Stimulated activated CD8-positive, alpha-beta memory T cell treated with anti-CD3 and anti-CD28 coated beads, Interleukin-4, amount 100 ng/mL, for 4 hours (primary cell): ENCODE measurements at places on chromosomes 2 and 18.

DNA sequence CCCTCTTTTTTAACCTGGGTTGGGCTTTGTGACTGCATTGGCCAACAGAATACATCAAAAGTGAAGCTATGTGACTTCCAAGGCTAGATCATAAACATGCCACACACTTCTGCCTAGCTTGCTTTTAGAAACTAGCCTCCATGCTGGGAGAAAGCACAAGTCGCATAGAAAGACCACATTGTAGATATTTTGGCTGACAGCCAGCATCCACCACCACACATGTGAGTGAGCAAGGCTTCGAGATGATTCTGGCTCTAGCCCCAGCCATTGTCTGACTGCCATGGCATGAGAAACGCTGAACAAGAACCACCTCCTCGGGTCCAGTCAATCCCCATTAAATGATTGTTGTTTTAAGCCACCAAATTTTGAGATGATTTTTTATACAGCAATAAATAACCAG is 66.8 kb upstream of the STPG4 start:
- DNase-seq, result no peak

- no peak for DNase-seq
These were observed 1396.3 kb upstream of the CELF4 start for GRCh38 chr18:38961880-38962279.

- no peak for DNase-seq
These were observed 466.3 kb downstream of the THSD7B start for GRCh38 chr2:137231628-137232027.

DNA sequence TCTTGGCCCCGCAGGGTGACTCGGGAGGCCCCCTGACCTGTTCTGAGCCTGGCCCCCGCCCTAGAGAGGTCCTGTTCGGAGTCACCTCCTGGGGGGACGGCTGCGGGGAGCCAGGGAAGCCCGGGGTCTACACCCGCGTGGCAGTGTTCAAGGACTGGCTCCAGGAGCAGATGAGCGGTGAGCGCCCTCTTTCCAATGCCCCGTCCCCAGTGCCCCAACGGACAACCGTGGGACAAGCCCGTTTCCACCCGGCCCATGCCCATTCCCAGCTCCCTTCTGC is 2.6 kb upstream of the CHRND start:
- no peak for DNase-seq

DNA sequence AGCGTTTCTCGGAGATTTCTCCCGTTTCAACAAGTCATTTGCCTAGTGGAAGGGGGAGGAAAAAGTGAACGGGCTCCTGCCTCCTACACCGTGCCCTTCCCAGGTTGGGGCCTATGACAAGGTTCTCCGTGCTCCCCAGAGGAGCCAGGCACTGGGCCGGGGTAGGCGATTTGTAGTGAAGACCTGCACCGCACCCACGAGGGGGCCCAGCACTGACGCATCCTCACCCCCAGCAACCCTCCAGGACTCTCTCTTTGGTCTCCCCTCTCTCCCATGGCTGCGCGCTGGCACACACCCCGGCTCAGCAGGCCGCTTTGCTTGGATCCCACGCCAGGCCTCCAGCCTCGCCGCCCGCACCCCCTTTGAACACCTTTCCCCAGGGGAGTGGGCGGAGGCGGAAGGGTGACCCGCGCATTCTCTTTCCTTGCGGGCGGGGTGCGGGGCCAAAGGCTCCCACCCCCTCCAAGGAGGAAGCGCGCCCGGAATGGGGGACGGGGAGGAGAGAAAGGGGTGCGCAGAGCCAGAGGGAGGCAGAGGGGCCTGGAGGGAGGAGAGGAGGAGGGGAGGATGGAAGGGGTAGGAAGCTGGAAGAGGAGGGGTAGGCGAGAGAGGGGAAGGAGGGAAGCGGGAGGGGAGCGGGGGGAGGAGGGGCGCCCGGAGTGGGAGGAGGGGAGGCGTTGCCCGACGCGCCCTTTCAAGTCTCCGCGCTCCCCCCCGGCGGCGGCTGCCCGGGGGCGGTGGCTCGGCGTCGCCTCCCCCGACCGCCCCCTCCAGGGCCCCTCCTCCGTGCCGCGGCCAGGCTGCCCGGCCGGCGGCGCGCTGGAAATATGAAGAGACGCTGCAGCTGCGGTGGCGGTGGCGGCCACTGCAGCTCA is at the start of gene APCDD1:
APCDD1 (plus strand) TSS at position 830 of the 875 bp plus-strand sequence. CDS start 347 bp downstream, outside the sequence.
- DNase-seq, result no peak

DNA sequence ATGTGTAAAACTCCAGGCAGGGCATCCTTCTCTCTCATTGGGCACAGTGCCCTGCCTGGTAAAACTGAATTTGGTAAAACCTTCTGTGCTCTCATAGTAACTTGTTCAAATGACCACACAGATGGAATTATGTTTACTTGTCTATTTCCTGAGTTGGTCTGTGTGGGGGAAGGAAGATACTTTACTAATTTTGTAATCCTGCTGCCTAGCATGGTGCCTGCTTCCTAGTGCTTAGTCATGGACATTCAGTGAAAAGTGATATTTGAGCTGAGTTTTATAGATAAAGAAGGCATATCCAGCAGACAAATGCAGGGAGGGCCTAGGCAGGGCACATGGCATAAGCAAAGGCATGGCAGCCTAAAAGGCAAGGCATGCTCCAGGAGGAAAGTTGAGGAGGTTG is 199.4 kb downstream of the FSHR start:
- no peak for DNase-seq

DNA sequence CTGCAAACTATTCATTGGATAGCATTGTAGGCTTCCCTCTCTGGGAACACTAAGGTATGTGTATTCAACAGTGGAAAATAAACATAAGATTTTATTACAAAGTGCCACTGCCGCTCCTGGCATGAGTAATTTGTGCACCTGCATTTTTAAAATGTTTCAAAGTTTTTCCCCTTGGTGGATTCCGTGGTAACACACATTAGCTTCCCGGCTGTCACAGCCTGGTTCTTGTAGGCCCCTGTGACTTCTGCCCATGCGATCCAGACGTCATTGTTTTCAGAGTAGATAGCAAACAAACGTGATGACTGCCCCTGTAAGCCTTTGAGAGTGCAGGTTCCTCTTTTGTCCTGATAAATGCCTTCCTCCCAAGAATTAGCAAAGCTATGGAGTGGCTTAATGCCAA is 421.0 kb downstream of the ZNF521 start:
- DNase-seq, result no peak

DNA sequence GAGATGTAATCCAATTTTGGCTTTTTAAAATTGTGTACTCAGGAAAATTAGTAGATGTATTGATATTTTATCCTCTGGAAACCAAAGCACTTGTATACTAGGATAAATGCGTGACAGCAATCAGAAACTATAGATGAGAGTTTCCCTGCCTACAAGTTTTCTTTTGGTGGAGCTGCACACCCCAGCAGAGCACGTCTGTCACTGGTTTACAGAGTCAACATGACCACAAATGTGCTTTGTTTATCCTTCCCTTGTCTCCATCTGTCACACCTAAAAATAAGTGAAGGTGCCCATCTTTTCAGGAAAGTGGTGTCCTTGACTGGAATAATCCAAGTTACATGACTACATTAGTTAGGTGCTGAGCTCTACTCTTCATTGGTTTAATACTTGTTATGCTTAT is 210.4 kb upstream of the DSEL start:
- no peak for DNase-seq

GRCh38 chr2:48900321-48901014 is 144.9 kb upstream of the LHCGR start:
- DNase-seq, result no peak

DNA sequence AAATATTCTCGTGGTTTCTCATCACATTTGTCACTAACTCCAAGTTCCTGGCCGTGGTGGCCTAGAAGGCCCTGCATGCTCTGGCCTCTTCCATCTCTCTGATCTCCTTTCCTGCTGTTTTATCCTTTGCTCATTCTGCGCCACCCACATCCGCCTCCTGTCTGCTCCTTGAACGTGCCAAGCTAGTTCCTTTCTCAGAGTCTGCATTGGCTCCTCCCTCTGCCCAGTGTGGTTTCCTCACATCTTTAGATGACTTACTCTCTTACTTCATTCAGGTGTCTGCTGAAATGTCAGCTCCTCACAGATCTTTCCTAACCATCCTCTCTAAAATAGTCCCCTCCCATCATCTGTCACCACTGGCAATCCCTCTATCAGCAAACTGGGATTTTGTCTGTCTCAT is 158.6 kb upstream of the RBMS1 start:
- DNase-seq, result peak; percentile 22

DNA sequence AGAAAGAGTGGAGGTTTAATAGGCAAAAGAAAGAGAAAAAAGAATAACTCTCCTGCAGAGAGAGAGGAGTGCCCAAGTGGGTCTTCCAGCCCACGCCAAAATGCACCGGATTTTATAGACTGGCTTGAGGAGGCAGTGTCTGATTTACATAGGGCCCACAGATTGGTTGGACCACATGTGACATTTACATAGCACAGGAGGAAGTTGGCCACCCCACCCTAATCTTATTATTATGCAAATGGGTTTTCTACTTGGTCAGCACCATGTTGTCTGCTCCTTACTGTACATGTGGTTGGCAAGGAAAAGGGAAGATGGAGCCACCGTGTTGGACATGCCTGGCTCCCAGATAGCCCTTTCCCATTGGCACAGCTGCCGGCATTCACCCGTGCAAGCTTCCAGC is 56.8 kb downstream of the SP110 start:
- no peak for DNase-seq

DNA sequence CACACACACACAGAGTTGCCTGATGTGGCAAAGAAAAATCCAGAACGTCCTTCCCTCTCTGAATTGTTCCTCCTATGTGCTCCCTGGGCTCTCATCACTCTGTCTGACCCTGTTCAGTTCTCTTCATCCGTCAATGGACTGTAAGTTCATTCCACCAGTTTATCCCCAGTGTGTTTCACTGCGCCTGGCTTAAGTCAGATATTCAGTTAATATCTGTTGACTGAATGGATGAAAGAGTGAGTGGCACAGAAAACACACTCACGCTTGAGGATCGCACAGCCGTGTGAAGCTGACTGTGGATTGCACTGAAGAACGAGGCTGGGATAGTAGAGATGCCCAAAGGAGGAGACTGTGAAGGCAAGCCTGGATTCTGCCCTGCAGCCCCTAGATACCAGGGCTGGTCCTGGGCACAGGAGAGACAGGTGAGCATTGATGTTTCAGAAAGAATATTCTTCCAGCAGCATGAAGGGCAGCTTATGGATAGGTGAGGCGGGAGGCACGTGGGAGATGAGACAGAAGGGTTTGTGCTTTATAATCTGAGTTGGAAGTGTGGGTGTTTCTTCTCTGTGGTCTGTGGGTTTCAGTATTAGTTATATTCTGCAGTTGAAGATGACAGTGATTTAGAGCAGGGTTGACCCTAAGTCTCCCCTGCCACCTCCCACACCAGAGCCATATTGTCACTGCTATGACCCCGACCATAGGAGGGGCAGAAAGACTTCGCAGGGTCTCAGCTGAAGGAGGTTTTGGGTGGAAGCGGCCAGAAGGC is 129.9 kb downstream of the SOCS6 start:
- DNase-seq, result no peak

- no peak for DNase-seq
These were observed 512 bp downstream of the FAP start for GRCh38 chr2:162242586-162243280.

DNA sequence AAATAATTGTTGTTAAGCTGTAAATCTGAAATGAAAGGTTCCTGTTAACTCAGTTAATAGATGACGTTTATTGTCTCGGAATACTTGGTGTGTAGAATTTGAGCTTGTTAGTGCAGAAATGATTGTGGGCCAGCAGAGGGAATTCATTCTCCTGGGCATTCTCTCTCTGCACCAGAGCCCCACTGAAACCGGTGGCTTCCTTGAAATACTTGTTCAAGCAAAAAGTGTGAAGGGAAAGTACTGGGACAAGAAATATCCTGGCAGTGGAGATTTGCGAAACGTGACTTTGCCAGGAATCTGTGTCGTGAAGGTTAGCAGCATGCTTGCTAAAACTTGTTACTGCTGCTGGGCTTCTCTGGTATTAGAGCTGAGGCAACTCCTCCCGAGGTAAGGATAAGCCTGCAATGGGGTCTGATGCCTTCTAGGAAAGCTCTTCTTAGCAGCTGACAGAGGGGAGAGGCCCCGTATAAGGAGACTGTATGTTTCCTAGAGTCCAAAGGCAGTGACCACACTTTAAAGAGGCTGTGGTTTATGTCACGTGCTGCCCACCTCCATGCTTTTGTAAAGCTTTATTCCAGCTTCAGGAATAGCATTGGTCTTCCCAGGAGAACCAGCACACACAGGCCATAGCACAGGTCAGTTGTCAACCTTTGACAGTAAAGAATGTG is 2.0 kb downstream of the ITGA6 start:
- DNase-seq, result no peak

GRCh38 chr2:225465827-225466226 is 66.3 kb downstream of the NYAP2 start:
- DNase-seq, result no peak

GRCh38 chr2:228949831-228950230 is 321.3 kb downstream of the PID1 start:
- no peak for DNase-seq

- no peak for DNase-seq
These were observed 52.8 kb downstream of the METTL4 start for GRCh38 chr18:2518473-2518872.

GRCh38 chr2:159229476-159230144 is 56.9 kb downstream of the WDSUB1 start:
- no peak for DNase-seq

GRCh38 chr2:26735097-26735496 is 29.0 kb upstream of the SLC35F6 start:
- DNase-seq, result no peak

DNA sequence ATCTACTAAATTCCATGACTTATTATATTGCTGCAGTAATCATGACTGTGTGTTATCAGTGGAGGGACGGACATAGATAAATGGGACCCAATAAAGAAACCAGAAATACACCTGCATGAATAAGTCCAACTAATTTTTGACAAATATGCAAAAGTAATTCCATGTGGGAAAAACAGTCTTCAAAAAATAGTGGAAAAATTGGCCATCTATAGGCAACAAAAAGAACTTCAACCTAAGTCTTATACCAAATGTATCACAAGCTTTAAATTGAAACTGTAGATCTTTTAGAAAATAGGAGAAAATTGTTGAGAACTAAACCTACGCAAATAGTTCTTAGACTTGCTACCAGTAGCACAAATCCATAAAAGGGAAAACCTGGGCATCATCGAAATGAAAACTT is 376.2 kb downstream of the NCKAP5 start:
- no peak for DNase-seq

GRCh38 chr2:151845884-151846283 is 17.7 kb upstream of the ARL5A start:
- DNase-seq, result no peak

DNA sequence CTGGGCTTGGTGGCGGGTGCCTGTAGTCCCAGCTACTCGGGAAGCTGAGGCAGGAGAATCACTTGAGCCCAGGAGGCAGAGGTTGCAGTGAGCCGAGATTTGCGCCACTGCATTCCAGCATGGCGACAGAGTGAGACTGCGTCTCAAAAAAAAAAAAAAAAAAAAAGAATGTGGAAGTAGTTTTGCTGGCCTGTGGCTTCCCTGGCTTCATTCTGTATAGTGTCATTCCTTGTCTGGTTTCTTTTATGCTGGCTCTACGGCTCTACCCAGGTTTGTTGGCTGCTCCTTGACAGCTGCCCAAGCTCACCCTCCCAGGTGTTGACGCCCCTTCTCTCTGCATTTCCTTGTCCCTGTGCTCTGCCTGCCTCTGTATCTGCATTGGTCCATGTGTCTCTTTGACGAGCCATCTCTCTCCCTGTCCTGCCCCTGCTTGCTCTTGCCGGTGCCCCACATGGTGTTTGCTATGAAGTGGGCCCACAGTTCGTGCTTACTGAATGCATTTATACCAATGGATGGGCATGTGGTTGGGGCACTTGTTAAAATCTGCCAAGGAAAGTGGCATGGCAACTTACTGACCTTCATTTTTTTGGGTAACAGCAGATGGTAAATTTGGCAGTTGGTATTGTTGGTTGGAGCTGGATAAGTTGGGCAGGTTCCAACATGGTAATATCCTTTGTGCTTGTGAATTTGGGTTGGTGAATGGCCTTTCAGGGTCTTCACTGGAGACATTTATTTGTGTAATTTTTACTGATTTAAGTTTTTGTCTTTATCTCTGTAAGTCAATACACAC is 113.9 kb downstream of the MAP4K4 start:
- no peak for DNase-seq
